ENCODE measurements at places on chromosomes 6 and 20.

GRCh38 chr6:143279385-143279784 lies 171.1 kb downstream of the ADAT2 start:
- peak; percentile 3 for DNase-seq

DNA sequence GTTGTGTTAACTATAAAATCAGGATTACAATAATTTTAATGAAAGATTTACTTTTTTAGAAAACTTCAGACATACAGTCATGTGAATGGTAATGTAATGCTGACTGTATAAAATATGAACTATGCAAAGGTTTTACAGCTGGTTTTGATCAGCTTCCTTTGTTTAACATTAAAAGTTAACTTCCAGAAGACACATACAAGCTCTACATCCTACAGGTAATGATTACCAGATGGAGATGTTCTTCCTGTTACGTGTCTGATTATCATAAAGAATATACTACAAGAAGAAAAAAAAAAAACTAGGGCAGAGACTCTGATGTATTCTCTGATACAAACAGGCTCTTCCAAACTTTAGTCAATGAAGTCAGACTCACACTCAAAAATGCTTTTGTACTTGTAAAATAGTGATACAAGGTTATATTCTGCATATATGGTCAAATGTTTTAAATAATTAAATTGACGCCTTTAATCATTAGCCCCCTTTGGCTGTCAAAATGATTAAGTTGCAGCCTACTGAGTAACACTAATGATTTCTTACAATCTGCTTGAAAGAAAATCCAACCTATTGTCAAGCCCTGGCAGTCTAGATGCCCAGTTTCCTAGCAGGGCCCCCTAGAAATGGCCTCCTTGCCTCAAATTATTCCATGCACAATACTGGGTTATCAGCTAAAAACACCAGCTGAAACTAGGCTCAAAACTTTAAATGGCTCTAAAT lies 251.8 kb upstream of the RUNX2 start:
- DNase-seq = no peak

DNA sequence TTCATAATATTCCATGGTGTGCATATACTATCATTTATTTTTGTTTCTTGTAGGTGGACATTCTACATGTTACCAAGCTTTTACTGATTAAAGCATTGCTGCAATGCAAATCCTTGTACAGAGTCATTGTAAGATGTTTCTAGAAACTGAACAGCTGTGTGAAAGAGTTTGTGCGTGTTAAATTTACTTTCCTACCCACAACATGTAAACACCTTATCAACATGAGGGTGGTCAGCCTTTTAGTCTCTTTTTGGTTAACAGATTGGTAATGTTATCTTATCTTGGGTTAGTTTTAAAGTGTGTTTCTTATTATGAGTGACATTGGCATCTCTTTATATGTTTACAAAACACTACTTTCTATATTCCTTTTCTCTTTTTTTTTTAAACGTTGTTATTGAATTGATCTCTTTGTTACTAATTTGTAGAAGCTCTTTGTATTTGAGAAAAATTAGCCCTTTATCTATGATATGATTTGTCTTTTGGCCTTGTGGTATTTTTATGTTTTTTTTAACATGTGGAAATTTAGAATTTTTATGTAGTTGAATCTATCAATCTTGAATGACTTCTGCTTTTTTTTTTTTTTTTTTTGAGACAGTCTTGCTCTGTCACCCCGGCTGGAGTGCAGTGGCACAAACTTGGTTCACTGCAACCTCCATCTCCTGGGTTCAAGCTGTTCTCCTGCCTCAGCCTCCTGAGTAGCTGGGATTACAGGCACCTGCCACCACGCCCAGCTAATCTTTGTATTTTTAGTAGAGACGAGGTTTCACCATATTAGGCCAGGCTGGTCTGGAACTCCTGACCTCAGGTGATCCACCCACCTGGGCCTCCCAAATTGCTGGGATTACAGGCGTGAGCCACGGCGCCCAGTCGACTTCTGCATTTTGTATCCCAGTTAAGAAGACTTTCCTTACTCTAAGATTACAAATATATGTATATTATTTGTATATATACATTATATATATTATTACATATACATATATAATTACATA lies 112.1 kb downstream of the TCP11 start:
- DNase-seq = no peak

GRCh38 chr6:152984513-152984872 lies 1.7 kb upstream of the FBXO5 start:
- no peak for DNase-seq

GRCh38 chr6:155309150-155309549 lies 5.1 kb downstream of the TFB1M start:
- no peak for DNase-seq

- no peak for DNase-seq
Measured at GRCh38 chr6:107228754-107229153, 113.4 kb upstream of the BEND3 start.

DNA sequence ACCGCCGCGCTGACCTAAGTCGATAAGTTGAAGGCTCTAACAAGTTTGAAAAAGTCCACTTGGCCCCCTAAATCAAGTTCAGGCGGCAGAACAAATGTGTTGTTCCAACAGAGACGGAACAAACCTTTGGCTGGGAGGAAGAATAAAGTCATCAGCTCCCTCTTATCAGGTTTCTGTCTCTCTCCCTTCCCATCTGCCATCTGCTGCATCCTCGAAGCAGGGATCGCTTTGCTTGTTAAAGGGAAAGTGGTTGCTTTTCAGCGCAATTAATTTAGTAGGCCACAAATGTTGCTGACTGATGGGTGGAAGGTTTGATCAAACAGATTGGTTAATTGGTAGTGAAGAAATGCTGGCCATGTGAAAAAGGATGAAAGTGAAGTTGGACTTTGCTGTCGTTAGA lies 64.3 kb downstream of the CDH4 start:
- no peak for DNase-seq

DNA sequence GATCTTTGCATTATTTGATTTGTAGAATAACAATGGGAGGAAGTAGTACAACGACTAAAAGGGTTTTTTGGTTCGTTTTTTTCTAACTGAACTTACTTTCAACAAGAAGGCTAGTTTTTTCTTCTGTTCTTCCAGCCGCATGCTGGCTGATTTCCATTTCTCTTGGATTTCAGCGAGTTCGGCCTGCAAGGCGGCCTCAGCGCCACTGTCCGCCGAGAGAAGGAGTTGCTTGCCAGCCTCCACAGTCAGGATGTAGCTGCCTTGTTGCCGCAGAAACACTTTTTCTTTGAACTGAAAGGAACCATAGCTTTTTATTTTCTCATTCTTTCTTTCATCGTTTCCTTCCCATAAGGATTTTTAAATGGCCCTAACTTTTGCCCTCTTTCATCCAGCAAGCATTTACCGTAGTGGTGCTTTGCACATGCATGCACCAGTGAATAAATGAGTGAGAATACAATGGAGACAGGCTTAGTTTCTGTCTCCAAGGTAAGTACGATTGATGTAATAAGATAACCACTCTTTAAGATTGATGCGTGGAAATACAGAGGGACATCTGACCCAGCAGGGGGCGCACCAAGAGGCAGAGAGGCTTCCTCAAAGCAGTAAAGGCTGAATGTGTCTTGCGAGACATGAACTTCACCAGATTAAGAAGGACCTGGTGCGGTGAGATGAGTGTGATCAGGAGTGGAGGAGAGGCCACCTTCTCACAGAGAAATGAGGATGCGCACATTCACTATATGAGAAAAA lies 398.8 kb downstream of the ESR1 start:
- DNase-seq = peak; percentile 70

GRCh38 chr6:154986787-154987235 lies 8.3 kb upstream of the TIAM2 start:
- no peak for DNase-seq

DNA sequence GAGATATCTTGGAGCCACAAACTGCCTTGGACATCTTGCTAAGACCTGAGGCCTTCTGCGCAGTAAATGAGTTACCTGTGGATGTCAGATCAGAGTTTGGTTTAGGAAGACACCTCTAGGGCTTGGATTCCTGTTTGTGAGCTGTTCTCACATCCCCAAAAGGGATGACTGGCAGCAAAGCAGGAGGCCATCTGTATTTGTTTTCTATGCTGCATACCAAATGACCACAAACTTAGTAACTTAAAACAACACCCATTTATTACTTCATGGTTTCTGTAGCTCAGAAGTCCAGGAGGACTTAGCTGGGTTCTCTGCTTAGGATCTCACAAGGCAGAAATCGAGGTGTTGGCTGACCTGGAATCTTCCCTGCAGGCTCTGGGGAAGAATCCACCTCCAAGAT lies 116.7 kb downstream of the UNC5CL start:
- no peak for DNase-seq

DNA sequence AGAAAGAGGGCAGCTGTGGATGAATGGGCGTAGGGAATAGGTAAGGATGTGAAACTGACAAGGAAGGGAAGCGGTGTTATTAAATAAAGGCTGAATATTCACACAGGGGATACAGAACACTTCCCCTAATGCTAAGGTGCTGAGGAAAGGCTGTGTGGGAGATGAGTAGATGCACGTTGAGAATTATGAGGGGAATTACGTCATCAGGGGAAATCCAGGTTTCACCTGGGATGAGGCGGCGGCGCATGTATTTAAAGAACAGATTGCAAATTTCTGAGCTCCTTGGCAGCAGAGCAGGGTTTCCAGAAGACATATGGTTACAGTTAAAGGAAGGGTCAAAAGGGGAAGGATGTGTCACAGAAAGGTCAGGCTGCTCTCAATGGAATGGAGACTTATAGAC lies 28.7 kb upstream of the EDN1 start:
- no peak for DNase-seq

DNA sequence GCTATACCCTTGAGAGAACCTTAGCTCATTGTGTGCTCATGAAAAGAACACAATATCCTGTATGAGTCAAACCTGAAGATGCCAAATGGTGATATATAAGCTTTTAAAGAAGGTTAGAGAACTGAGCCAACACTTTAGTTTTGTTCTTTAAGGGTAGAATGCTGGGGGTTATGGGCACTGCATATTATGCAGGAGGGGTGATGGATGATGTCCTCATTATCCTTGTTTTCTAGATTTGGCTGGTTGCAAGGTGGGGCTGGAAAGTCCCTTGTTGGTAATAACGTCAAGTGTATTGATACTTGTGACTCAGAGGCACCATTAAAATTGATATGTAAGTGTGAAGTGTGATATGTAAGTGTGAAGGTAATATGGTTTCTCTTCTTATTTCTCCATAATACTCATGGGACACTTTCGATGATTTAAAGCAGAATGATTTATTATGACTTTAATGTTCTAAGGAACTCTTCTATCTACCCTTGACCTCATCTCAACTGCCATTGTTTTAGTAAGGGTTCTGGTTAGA lies 113.7 kb upstream of the DTNBP1 start:
- DNase-seq = no peak

DNA sequence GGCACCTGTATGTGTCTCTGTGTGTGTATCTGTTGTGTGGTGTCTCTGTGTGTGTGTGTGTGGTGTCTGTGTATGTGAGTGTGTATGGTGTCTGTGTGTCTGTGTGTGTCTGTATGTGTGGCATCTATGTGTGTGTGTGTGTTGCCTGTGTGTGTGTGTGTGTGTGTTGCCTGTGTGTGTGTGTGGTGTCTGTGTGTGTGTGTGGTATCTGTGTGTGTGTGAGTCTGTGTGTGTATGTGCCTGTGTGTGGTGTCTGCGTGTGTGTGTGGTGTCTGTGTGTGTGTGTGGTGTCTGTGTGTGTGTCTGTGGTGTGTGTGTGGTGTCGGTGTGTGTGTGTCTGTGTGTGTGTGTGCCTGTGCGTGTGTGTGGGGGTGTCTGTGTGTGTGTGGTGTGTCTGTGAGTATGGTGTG lies 31.7 kb upstream of the VEGFA start:
- no peak for DNase-seq

DNA sequence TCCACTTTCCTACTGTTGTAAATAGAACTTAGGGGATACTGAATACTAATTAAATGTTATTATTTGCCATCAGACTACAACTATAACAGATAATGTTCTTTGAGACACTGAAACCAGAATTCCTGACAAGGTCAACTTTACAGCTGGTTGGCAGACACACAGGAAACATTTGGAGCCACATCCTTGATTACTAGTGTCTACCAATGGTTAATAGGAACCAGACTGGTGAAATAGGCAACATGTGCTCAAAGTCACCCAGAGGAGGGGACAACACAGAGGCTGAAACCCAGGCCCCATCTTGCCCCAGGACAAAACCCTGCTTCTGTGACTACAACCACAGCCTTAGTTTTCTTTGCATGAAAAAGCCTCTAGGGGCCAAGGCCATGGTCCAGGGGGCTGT lies 47.8 kb upstream of the NT5E start:
- no peak for DNase-seq

DNA sequence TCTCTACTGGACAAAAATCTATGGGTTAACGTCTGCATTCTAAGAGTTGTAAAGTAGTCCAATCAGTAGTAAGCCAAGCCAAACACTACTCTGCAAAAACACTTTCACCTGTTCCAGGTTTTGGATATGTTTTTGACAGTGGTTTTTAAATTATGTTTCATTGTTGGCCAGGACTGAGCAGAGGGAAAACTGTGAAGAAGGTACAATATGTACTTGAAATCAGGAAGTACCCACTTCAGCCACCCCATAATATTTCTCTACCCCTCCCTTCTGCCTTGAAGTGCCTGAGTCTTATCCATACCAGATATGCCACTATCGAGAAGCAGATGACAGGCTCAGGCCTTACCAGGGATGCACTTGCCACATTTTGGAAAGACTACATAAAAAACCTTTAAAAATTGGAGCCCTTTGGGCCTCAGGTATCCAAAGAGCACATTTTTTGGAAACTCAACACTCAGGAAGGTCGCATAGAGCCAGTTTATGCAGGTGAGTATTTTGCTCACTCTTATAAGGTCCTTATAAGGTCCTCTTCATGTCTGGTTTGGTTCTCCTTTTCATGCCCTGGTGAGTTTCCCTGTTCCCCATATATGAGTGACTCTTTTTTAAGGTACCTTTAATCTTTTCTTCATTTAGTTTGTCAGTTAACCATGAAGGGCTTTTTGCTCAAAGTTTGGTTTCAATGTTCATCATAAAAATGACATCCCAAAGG lies 859.3 kb upstream of the FLRT3 start:
- DNase-seq = no peak

- no peak for DNase-seq
Measured at GRCh38 chr6:46053039-46053933, 37.6 kb upstream of the CLIC5 start.

DNA sequence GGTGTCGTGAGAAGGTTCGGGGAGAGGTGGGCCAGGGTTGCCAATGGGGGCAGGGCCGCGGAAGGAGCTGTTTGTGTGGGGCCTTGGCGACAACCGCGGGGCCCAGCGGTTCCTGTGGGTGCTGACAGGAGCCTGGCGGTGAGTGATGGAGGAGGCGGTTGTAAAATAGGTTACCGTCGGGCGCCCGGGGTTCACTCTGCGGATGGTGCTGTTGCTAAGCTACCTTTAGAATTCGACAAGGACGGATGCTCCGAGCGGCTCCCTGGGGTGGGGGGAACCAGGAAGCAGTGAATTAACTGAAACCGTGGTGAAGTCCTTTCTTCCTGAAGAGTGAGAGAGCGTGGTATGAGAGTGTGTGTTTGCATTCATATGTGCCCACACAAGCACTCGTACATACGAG lies 61.7 kb downstream of the CDH22 start:
- DNase-seq = no peak

- DNase-seq = no peak
Measured at GRCh38 chr6:96620851-96621250, 57.9 kb downstream of the FHL5 start.

Data from CD4-positive, alpha-beta T cell treated with Interleukin-6 for 4 hours (primary cell).